ENCODE measurements at places on chromosomes 2 and 18. TPM values are rescaled to one million over a fixed set of nuclear protein-coding genes. Genes with fewer than 3 reads are reported as not detected.

GRCh38 chr2:166491461-166491860 lies 2.6 kb downstream of the SCN7A start:
- DNase-seq, result no peak

- DNase-seq, result peak; percentile 34
Measured at GRCh38 chr2:98805412-98806171, 74.7 kb upstream of the MGAT4A start.

DNA sequence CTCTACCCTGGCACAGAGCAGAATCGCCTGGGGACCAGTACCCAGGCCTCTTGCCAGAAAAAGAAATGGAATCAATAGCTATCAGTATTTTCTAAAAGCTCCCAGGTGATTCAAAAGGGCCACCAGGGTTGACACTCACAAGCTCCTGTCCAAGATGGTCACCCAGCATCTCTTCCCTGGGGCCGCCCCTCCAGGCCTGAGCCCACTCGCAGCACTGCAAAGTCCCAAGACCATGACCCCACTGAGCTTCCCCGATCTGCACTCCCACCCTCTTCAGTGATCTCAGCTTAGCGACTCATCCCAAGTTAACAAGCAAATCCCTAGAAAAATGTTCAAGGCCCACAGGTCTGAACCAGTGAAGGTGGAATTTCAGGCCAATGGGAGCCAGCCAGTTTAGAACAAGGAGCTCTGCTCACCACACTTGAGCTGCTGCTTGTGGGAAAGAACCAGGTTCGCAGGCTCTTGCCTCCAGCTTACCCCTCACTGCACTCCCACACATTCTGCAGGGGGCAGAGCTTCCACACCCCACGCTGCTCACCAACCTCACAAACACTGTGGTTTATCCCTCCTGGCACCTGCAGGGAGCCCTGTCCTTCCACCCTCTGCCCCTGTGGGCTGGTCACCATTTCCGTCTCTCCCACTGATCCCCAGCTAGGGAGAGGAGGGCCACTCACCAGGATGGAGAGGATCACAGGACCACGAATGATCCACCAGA lies 19.8 kb downstream of the TMEM37 start:
- DNase-seq, result no peak

GRCh38 chr2:219289537-219290361 lies 10.6 kb downstream of the DNAJB2 start:
- peak; percentile 94 for DNase-seq

DNA sequence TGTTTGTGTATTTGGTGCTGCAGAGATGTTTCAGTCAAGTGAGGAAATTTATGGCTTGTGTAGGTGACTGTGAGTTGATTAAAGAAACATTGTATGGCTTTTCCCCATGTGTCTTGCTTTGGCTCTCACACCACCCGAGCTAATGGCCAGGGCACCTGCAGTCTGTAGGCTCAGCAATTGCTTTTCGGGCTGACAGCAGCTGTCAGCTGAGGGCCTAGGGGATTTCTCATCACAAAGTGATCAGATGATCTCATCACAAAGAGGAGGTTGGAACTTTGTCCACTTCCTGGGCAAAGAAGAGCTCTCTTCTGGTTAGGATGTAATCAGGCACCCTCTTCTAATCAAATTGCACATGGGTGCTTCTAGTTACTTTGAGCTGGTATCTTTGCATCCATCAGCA lies 632.2 kb downstream of the SLC4A3 start:
- no peak for DNase-seq

DNA sequence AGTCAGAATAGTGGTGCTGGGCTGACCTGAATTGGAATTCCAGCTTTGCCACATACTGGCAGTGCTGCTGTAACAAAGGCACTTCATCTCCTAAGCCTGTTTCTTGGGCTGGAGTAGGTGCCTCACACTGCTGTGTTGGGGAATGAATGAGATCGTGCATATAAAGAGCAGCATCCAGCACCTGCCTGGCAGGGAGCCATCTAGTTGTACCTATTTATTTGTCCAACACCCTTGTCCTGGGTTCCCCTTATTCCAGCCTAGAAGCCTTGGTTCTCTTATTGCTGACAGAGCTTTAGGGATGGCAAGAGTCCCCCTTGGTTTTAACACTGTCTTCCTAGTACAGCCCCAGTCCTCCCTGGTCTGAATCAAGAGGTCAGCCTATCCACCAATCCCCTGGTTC lies 275.3 kb upstream of the RAB12 start:
- no peak for DNase-seq

- no peak for DNase-seq
Measured at GRCh38 chr2:98463988-98464771, 19.5 kb downstream of the INPP4A start.

DNA sequence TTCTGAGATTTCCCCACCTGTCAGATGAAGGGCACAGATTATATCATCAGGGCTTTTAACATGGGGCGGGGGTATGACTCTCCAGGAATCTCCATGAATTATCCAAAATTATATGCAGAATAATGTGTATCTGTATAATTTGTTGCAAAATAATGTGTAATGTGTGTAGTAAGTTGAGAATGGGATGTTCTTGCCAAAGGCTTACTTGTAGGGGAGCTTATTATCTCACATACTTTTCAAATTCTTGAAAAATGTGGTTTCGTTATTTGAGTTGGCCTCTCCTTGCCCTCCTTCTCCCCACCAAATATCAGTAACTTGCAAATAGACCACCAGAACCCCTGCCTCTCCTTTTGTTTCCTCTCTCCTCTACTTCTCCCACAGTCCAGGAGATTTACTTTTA lies 35.6 kb downstream of the UBR3 start:
- DNase-seq, result no peak

GRCh38 chr18:79680100-79680879 lies 687 bp downstream of the CTDP1 start:
- peak; percentile 71 for DNase-seq

GRCh38 chr2:184543832-184544231 lies 54.5 kb upstream of the ZNF804A start:
- DNase-seq, result no peak

GRCh38 chr2:224094413-224094812 lies 55.3 kb upstream of the SERPINE2 start:
- no peak for DNase-seq

- no peak for DNase-seq
Measured at GRCh38 chr2:88824951-88825350, 133.5 kb downstream of the RPIA start.

RTP5 gene
- total RNA-seq, result not detected

UGT1A7 gene
- not detected for total RNA-seq

TMEM17 gene
- 3.0 TPM for total RNA-seq

Measured in fibroblast of villous mesenchyme (primary cell).